ENCODE measurements at places on chromosomes 3 and 15.

- DNase-seq, result no peak
Measured at GRCh38 chr15:52710708-52711389, 31.7 kb upstream of the ATOSA start.

- no peak for DNase-seq
Measured at GRCh38 chr15:24752354-24752753, 76.8 kb downstream of the NPAP1 start.

DNA sequence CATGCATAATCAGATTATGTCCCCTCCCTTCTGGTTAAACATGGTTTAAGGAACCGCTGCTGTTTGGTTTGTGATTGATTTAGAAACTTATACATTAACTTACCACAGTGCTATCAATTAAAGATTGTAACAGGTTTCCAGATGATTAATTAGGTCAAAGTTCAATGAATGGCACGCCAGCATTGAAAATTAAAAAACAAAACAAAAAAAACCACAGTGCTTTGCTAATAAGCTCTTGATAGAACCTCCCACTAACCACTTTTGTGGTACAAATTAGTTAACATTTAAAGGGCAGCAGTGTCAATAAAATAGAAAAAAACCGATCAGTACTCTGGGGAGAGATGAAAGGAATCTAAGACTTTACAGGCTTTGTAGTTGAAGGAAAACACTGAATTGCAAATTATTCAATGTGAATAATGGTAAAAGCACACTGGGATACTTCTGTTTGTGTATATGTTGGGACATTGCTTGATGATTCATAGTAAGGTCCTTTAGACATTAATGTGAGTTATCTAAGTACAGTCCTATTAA is 7.6 kb upstream of the C3orf38 start:
- no peak for DNase-seq

DNA sequence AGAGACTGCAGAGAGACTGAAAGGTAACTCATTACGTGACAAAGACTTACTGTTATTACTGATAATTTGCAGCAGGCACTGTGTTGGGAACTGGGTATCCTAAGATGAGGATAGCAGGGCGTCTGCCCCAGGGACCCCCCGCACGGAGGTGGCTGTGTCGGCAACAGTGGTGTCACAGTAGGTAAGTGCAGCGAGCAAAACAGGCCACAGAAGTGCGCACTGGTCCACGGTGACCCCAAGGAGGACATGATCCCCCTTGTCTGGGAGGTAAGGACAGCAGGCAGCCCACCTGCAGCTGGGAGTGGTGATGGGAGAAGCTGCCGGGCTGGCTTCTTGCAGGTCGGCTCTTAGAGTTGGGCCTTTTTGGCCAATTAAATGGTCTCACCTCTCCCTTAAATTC is 82.9 kb downstream of the FAM43A start:
- no peak for DNase-seq

DNA sequence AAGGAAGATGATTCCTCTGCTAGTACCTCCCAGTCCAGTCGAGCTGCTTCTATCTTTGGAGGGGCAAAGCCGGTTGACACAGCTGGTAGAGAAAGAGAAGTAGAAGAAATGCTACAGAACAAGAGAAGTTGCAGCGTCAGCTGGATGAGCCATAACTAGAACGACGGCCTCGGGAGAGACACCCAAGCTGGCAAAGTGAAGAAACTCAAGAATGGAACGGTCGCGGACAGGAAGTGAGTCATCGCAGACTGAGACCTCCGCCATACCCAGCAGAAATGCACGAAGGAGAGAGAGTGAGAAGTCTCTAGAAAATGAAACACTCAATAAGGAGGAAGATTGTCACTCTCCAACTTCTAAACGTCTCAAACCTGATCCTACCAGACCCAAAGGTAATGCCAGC is 19.0 kb upstream of the PARP14 start:
- DNase-seq, result no peak

- DNase-seq, result no peak
Measured at GRCh38 chr15:66107070-66107469, 146.5 kb downstream of the MEGF11 start.

- DNase-seq, result no peak
Measured at GRCh38 chr3:122898298-122898697, 103.4 kb downstream of the SLC49A4 start.

GRCh38 chr3:187360596-187360995 is 7.6 kb upstream of the RTP4 start:
- DNase-seq, result no peak

DNA sequence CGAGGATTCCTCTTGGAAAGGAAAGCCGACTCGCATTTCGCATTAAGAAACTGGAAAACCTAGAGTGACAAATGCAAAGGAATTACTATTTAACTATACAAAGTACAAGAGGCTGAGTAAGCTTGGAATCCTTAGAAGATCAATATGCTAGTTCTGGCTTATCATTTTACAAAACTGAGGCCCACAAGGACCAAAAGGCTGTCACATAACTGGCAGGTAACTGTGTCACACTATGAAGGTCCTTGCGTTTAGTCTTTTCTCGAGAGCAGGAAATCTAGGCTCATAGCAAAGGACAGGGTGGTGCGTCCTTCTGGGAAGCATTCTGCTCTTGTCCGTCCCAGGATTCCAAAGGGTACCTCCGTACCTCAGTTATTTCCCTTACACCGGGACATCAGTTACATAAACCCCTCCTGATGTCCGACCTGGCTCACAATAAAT is 629 bp downstream of the RPL24 start:
- no peak for DNase-seq

DNA sequence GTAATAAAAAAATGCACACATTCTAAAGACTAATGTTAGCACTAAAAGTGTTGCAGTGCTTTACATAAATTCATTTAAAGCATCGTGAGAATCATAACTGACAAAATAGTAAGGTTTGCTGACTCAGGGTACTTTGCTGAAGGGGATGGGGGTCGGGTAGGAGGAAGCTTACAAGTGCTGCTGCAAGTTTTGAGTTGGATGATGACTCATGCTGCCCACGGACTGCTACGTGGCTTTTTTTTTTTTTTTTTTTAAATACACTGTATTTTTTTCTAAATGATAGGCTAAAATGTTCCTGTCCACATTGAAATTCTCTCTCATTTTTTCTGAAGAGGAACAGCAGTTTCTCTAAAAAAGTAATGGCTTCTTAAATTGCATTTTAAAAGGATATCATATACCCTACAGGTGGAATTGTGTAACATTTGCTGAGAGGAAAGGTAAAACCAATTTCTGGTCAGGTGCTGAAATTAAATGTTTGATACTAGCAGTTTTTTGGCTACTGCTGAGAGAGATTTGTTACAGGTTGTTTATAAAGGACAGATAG is 2.2 kb downstream of the MAPK6 start:
- peak; percentile 62 for DNase-seq

GRCh38 chr3:123788710-123789109 is 95.4 kb downstream of the MYLK start:
- no peak for DNase-seq

- no peak for DNase-seq
Measured at GRCh38 chr3:108511055-108511454, 659 bp upstream of the MYH15 start.

- DNase-seq, result no peak
Measured at GRCh38 chr15:68298882-68299381, 21.4 kb downstream of the FEM1B start.

DNA sequence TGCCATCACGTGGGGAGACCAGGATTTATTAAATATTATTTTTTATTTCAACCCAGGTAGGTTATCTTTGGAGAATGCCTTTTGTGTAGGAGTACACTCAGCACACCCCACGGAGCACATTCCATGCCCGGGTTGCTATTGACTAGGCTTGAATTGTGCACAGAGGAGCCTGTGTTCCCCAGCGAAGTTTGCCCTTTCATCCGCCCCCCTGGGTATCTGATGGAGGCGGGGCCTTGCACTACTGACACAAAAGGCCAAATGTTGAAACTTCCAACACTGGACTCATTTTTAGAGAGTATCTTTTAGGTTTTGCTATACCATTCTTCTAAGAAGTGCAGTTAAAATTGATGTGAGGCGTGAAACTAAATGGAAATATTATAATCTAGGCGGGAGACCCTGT is 39.3 kb upstream of the PPP4R2 start:
- no peak for DNase-seq

DNA sequence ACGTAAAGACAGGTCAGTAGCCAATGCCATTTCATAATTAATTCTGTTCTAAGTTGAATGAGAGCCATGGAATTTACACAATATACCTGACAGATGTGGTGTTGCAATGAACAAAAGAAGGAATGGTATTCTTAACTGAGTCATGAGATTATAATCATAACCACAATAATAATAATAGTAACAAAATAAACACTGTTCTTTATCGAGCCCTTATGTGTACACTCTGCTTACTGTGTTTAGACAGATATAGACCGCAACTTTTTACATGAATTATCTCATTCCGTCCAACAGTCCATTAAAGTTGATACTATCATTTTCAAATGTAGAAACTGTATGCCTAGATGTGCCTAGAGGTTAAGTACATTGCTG is 28.2 kb upstream of the SCAANT1 start:
- no peak for DNase-seq

- DNase-seq, result peak; percentile 17
Measured at GRCh38 chr15:40358471-40359353, 693 bp downstream of the DISP2 start.

- no peak for DNase-seq
Measured at GRCh38 chr3:182405759-182406158, 387.5 kb upstream of the ATP11B start.

DNA sequence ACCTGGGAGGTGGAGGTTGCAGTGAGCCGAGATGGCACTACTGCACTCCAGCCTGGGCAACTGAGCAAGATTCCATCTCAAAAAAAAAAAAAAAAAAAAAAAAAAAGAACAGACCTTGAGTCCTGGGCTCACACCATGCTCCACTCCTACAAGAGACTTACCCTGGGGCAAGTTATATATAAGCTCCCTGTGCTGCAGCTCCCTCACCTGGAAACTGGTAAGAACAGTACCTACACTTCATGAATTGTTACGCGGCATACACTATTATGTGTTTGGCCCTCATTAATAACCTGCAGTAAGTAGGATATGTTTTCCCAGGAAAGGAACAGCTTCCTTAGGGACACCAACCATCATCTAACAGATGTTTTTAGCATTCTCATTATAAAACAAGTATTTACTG is 119.6 kb downstream of the FMN1 start:
- DNase-seq, result no peak

DNA sequence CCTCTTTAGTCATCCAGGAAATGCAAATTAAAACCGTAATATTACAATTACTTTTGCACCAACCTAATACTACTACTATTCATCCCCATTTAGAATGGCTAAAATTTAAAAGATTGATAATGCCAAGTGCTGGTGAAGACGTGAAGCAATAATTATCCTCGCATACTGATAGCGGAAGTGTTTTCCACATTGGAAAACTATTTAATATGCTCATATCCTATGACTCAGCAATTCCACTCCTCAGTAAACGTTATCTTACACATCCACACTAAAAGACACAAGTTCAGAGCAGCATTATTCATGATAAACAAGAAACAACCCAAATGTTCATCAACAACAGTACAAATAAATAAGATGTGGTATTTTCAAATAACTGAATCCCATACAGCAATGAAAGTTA is 70.6 kb downstream of the VPS13C start:
- no peak for DNase-seq

DNA sequence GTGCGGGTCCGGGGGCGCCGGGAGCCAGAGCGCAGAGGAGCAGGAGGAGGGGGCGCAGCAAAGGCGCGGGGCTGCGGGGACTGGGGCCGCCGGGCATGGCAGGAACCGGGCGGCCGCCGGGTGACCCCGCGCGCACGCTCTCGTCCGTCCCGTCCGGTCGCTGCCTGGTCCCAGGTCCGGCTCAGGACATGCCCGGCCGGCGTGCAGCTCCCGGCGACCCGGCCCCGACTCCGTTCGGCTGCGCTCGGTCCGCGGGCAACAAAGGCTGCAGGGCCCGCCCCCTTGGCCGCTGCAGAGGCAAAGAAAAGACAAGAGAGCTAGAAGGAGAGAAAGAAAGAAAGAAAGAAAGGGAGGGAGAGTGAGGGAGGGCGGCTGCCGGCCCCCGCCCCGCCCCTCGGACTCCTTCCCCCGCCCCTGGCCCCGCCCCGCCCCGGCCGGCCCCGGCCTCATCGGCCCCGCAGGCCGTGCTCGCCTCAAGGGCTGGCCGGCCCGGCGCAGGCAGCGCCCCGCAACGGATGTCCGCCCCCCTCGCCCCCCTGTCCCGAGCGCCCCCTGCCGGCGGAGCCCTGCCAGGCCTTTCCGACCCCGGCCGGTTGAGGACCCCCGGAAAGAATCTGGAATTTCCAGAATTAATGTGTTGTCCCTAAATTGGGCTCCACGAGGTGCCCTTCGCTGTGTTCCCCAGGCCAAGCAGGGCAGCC is at the start of gene ADAMTS7:
ADAMTS7 (minus strand) TSS at position 341 of the 701 bp plus-strand sequence; CDS start at position 97, 244 bp downstream.
- peak; percentile 12 for DNase-seq

DNA sequence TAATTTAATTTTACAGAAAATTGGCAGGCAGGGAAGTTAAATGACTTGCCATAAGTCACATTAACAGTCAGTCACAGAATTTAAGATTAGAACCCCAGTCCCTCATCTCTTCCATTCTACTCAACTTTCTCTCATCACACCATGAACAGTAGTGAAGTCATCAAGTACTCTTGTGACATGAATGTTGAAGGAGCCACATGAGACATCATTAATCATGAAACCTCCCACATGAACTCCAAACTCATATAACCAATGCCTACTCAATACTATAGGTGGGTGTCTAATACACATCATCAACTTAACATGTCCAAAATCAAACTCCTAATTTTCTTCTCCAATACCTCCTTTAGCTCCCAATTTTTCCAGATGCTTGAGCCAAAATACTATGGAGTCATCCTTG is 19.5 kb downstream of the PHC3 start:
- no peak for DNase-seq

DNA sequence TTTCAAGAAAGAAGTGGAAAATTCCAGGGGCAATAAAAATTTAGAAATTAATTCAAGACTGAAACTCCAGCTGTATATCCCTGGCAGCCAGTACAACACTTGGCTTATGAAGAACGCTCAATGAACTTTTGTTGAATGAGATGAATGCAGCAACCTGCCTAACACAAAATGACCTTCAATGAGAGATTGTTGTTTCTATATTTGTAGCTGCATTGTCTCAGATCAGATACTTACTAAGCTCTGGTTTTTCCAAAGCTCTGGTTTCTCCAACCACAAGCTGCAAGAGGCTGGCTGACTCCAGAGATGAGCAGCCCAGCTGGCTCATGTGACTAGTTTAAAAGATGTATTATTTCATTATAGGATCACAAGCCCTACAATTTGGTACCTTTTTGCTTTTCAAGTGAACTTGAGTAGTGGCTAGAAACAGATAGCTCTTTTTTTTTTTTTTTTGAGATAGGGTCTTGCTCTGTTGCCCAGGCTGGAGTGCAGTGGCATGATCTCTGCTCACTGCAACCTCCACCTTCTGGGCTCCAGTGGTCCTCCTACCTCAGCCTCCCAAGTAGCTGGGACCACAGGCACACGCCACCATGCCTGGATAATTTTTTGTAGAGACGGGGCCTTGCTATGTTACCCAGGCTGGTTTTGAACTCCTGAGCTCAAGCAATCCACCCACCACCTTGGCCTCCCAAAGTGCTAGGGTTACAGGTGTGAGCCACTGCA is 57.4 kb downstream of the UMPS start:
- no peak for DNase-seq

GRCh38 chr3:105613120-105613519 is 246.4 kb downstream of the ALCAM start:
- no peak for DNase-seq

- no peak for DNase-seq
Measured at GRCh38 chr3:188780193-188781147, 391.3 kb upstream of the TPRG1 start.

- no peak for DNase-seq
Measured at GRCh38 chr3:193564012-193564411, 9.3 kb upstream of the ATP13A4 start.

Data from T-helper 22 cell (primary cell).